ENCODE measurements at places on chromosomes 12 and 14.

- DNase-seq, result no peak
- no peaks in the 10 kb centered on the region for H3K36me3 ChIP-seq
- H3K27ac ChIP-seq, result no peak overlapping the region
- no peaks in the 10 kb centered on the region for H3K4me1 ChIP-seq
Measured at GRCh38 chr14:96823652-96824051, 26.5 kb downstream of the VRK1 start.

- no peak overlapping the region for H3K4me3 ChIP-seq
- H3K27me3 ChIP-seq, result no peaks in the 10 kb centered on the region
- peaks cover 6% of the 10 kb centered on the region for H3K4me1 ChIP-seq
- H3K36me3 ChIP-seq, result no peaks in the 10 kb centered on the region
Measured at GRCh38 chr12:6352193-6353173, 10.6 kb upstream of the TNFRSF1A start.

- H3K27me3 ChIP-seq, result no peaks in the 10 kb centered on the region
- DNase-seq, result no peak
- no peak overlapping the region for H3K27ac ChIP-seq
- no peaks in the 10 kb centered on the region for H3K36me3 ChIP-seq
Measured at GRCh38 chr14:31018057-31018645, 7.3 kb upstream of the AP4S1 start.

DNA sequence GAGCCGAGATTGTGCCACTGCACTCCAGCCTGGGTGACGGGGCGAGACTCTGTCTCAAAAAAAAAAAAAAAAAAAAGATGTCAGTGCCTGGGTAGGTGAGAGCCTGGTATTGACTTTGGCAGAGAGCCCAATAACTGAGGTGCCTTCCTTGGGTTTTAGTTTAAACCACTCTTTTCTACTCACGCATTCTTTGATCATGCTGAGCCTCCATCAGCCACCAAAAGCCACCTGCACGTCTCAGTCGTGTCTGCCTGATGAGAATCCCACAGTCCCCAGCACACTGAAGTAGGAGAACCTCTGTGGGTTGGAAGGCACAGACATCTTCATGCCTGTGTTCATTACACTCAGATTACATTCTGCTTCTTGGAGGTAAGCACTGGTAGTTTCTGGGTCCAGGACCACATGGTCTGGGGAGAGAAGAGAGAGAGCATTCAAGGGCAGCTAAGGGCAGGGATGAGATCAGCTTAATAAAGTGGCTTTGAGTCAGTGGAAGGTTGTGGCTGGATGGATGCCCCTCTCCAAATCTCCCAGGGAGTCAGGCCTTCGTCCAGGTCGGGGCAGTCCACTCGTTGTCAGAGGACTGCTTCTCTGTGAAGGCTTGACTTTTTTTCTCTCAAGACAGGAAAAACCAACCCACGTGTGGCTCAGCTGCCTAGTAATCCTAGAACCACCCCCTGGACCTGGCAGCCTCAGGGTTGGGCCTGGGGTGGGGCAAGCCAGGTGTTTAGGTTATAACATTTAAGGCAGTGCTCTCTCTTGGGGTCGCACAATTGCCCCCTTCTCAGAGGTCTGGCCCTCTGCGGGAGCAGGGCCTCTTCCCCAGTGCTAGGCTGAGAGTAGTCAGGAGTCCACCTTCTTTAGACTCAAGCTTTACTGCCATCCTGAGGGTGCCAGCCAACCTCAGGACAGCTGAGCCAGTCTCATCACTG, 32.6 kb upstream of the MAX start:
- no peaks in the 10 kb centered on the region for H3K4me1 ChIP-seq
- no peak overlapping the region for H3K27ac ChIP-seq
- no peak for DNase-seq

DNA sequence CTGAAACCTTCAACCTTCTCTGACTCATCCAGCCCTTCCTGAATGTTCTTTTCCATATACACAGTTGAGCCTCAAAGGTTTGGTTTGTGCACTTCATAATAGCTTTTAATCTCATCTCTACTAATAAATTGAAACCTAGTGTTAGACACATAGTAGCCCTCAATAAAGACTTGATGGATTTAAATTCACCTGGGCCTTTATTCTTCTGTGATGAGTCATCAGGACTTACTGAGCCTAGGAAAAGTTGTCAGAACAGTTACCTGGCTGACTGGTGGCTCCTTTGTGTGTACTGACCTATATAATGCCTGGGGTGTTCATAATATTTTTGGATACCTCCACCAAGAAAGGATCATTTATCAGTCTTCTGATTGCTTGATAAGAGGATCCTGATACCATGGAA, 86.4 kb upstream of the NTF3 start:
- H3K36me3 ChIP-seq, result no peaks in the 10 kb centered on the region
- no peak overlapping the region for H3K27ac ChIP-seq
- H3K4me3 ChIP-seq, result no peak overlapping the region
- H3K4me1 ChIP-seq, result no peaks in the 10 kb centered on the region

DNA sequence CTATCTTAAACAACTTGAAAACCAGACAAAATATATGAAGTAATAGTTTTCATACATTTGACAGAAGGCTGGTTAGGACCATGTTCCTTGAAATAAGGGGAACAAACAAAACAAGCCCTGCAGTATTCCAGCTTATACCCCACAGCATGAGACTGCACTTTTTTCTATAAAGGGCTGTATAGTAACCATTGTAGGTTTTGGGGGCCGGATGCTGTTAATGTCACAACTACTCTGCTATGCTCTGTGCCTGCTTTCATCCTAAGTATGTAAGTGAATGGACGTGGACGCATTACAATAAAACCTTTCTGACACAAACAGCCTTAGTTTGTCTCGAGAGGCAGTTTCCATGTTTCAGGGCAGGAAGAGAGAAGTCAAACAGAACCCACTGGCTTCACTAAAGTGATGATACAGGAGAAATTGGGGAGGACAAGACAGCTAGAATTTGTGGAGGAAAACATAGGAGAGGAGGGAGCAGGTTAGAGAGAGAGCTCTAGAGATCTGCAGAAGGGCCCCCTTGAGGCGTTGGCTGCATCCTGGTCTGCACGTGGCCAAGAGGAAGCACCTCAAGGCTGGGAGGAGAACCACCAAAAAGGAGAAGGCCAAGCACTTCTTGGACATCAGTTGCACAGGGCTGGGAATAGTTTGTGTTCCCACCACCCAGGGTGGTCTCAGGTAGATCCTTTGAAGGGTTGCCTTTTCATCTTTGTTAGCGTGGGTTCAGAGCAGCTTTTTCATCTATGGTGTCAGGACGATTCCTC, 63.7 kb downstream of the TRAF3 start:
- no peaks in the 10 kb centered on the region for H3K4me1 ChIP-seq
- H3K27me3 ChIP-seq, result no peaks in the 10 kb centered on the region
- H3K27ac ChIP-seq, result no peak overlapping the region
- H3K36me3 ChIP-seq, result peaks cover 7% of the 10 kb centered on the region
- no peak overlapping the region for H3K4me3 ChIP-seq

DNA sequence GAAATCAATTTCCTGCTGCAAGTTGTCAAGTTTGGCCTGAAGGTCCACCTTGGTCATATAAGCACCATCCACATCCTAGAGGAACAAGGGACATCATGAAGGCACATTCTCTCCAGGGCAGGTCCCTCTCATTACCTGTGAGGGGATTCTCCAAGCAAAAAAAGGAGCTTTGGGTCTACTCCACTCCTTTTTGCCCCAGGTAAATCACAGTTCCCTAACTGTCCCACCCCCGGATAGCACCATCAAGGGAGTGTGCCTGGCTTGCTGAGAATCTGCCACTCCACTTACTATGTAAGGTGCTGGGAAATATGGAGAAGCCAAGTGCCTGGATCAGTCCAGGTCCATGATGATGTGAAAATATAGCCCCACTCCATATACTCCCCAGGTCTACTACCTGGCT, 2.5 kb downstream of the KRT1 start:
- H3K27me3 ChIP-seq, result no peaks in the 10 kb centered on the region
- DNase-seq, result no peak
- no peaks in the 10 kb centered on the region for H3K36me3 ChIP-seq
- H3K27ac ChIP-seq, result no peak overlapping the region
- H3K4me1 ChIP-seq, result peaks cover 22% of the 10 kb centered on the region

GRCh38 chr14:99660006-99660566, 15.2 kb downstream of the HHIPL1 start:
- H3K27me3 ChIP-seq, result peaks cover 29% of the 10 kb centered on the region
- no peak overlapping the region for H3K27ac ChIP-seq
- no peak overlapping the region for H3K4me3 ChIP-seq
- no peak for DNase-seq
- no peaks in the 10 kb centered on the region for H3K4me1 ChIP-seq

GRCh38 chr12:57465747-57466505, 6.3 kb downstream of the GLI1 start:
- peaks cover 4% of the 10 kb centered on the region for H3K27me3 ChIP-seq
- DNase-seq, result no peak
- H3K4me3 ChIP-seq, result no peak overlapping the region
- peaks cover 24% of the 10 kb centered on the region for H3K4me1 ChIP-seq
- H3K36me3 ChIP-seq, result peaks cover 9% of the 10 kb centered on the region

DNA sequence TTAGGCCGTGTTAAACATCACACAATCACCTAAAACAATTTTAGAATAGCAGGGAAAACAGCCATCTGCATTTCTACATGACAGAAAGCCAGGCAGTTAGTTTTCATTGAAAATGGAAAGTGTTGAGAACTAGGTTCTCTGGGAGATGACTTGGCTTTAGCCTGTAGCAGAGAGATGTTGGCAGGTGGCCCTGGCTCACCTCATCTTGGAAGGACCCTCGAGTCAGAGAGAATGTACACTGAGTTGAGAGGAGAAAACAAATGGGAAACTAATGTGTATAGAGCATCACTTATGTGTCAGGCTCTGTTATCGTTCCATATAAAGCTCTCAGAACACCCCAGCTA, 51.9 kb downstream of the SUSD6 start:
- no peak for DNase-seq
- H3K4me1 ChIP-seq, result peaks cover 18% of the 10 kb centered on the region
- H3K27me3 ChIP-seq, result no peaks in the 10 kb centered on the region
- H3K36me3 ChIP-seq, result peaks cover 5% of the 10 kb centered on the region
- H3K27ac ChIP-seq, result no peak overlapping the region

DNA sequence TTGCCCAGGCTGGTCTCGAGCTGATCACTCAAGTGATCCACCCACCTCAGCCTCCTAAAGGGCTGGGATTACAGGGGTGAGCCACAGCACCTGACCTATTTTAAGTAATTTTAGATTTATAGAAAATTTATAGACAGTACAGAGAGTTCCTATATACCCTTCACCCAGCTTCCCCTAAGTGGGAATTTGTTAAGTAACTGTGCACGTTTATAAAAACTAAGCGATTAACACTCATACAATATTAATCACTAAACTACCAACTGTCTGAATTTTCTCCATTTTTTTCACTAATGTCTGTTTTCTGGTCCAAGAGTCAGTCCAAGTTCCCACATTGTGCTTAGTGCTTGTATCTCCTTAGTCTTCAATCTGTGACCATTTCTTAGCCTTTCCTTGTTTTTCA, 5.5 kb downstream of the IL31 start:
- no peak for DNase-seq
- H3K4me3 ChIP-seq, result no peak overlapping the region

DNA sequence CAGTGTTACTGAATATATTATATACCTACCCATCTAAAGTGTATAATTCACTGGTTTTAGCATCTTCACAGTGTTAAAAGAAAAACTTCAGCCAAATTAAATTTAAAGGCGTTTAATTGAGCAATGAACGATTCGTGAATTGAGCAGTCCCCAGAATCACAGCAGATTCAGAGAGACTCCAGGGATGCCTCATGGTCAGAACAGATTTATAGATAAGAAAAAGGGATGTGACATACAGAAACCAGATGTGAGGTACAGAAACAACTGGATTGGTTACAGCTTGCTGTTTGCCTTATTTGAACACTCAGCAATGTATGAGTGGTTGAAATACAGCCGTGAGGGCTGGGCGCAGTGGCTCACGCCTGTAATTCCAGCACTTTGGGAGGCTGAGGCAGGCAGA, 84.6 kb downstream of the WNK1 start:
- H3K27ac ChIP-seq, result no peak overlapping the region
- H3K4me3 ChIP-seq, result no peak overlapping the region
- no peaks in the 10 kb centered on the region for H3K27me3 ChIP-seq
- H3K36me3 ChIP-seq, result peaks cover 4% of the 10 kb centered on the region
- peaks cover 6% of the 10 kb centered on the region for H3K4me1 ChIP-seq

Data from CD8-positive, alpha-beta memory T cell (primary cell).